ENCODE measurements at places on chromosomes 3 and 15.
A peak's percentile ranks its signal among the peaks of the same experiment; 100 is the strongest.

GRCh38 chr3:42771271-42771670 lies 1.8 kb downstream of the CCDC13 start:
- DNase-seq: no peak

- DNase-seq: no peak
Measured at GRCh38 chr3:63067999-63068645, 192.9 kb upstream of the CADPS start.

GRCh38 chr3:127394984-127395662 lies 107.3 kb upstream of the PRR20G start:
- DNase-seq: peak; percentile 40

- no peak for DNase-seq
Measured at GRCh38 chr3:133271539-133271938, 128.3 kb upstream of the BFSP2 start.

GRCh38 chr3:45067941-45068340 lies 41.8 kb downstream of the CLEC3B start:
- no peak for DNase-seq

DNA sequence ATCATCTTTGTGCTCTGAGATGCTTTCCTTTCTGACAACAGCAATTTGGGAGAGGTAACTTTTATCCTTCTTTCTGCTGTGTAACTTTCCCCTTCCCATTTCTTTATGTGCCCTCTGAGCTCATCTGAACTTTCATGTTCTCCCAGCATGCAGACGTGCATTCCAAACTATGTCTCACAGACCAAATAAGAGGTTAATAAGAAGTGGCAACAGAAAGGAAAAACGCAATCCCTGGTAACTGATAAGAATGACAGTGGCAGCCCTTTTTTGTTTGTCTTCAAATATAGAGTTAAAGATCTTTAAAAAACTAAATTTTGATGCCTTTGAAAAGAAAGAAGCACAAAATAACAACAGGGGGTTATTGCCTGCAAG lies 533.4 kb downstream of the FOXP1 start:
- DNase-seq: no peak

GRCh38 chr3:31432897-31433678 lies 99.6 kb upstream of the STT3B start:
- no peak for DNase-seq

- DNase-seq: no peak
Measured at GRCh38 chr3:102079809-102080197, 230.5 kb downstream of the NFKBIZ start.

- no peak for DNase-seq
Measured at GRCh38 chr3:128559486-128560225, 66.7 kb upstream of the GATA2 start.

- no peak for DNase-seq
Measured at GRCh38 chr3:174619239-174619638, 239.9 kb upstream of the NAALADL2 start.

- no peak for DNase-seq
Measured at GRCh38 chr3:98556164-98557130, 24.7 kb downstream of the GPR15 start.

DNA sequence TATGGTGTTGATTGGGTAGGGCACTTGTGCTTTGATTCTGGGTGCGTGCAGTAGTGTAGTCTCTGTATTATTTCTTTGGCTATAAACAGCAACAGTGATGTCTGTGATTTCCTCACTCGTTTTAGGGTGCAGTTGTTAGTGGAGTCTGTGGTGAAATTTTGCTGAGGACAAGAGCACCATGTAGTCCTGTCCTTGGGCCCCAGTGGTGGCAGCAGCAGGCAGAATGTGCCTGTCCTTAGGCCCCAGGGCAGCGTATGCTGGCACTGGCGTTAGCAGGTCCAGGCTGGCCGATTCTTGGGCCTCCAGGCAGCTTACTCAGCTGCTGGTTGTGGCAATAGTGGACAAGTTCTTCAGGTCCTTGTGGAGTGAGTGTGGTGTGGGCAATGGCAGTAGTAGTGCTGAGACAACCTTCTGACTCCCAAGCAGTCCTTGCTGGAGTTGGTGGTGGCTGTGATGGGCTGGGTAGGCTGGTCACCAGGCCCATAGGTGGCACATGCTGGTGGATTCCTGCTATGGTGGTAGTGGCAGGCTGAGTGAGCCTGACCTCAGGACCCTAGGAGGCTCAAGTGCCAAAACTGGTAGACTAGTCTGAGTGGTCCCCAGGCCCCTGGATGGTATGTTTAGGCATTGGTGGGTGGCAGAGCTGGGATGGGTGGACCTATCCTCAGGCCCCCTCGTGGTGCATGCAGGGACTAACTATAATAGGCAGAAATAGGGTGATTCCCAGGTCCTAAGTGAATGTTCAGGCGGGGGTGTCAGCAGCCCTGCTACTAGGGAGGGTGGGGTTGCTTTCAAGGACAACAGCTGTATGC lies 56.3 kb downstream of the TNFAIP8L3 start:
- DNase-seq: no peak

DNA sequence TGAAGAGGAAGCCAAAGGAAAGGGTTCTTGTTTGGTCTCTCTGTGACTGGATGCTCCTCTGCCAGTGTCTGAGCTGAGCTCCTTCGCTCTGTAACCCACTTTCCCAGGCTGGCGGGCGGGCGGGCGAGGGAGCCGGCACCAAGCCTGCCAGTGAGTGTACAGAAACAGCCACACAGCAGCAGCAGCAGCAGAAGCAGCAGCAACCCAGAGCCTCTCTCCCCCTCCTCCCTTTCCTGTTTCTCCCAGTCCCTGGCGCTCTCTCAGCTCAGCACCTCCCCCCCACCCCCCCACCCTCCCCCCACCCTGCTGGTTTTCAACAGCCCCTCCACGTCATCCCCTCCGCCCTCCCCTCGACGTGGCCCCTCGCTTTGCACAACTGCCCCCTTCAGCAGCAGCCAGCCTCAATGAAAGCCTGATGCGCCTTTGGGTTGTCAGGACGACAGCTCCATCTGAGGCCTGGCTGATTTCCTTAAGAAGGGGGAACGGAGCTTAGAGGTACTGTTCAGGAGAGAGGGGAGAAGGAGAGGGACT lies at the start of gene LSAMP:
Gene LSAMP (minus strand): TSS at position 177 of the 531 bp plus-strand sequence.
- DNase-seq: peak; percentile 87

GRCh38 chr3:128448491-128448890 lies 18.2 kb downstream of the DNAJB8 start:
- no peak for DNase-seq

GRCh38 chr15:39413558-39413957 lies 167.3 kb upstream of the THBS1 start:
- DNase-seq: no peak

- no peak for DNase-seq
Measured at GRCh38 chr3:36827133-36827532, 62.8 kb upstream of the DCLK3 start.

GRCh38 chr3:36969540-36970432 lies 23.1 kb downstream of the EPM2AIP1 start:
- peak; percentile 92 for DNase-seq

GRCh38 chr3:186896006-186896405 lies 34.3 kb upstream of the ST6GAL1 start:
- no peak for DNase-seq

DNA sequence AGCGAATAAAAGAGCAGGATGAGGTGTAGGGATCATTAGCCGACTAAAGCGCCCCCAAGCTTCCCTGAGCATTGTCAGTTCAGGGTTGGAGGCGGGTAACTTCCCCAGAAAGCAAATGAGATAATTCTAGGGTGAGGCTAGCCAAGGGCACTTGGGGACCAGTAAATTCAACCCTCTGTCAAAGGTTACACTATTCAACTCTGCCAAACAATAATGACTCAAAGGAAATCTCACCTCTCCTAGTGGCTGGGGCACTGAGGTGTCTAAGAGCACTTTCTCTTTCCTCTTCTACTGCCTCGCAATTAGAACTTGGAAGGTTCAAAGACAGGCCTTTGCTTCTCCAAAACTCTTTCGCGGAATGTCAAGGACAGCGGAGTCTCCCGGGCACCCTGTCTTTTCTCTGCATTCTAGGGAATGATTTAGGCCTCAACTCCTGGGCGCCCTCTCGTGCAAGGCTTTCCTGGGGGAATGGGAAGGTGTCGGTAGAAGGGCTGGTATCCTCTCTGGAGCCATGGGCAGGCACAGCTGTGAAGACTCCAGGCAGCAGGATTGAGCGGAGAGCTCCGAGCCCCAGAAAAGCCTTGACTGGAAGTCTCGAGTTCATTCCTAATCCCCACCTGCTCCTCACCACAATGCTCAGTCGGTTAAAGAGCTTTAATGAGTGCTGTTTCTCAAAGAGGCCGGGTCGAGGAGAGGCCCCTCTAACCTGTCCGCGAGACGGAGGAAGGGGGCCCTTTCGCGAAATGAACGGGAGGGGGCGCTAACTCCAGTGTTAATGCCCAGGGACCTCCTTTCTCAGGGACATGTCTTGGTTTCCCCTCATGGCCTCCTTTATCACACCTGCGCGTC lies 21.9 kb downstream of the ZIC4 start:
- no peak for DNase-seq

GRCh38 chr3:123521179-123521969 lies 63.5 kb downstream of the HACD2 start:
- DNase-seq: no peak

GRCh38 chr15:75712668-75713337 lies at the start of gene CSPG4:
Gene CSPG4 (minus strand): TSS chr15:75712848. CDS start chr15:75712755, 93 bp downstream.
- DNase-seq: peak; percentile 61

DNA sequence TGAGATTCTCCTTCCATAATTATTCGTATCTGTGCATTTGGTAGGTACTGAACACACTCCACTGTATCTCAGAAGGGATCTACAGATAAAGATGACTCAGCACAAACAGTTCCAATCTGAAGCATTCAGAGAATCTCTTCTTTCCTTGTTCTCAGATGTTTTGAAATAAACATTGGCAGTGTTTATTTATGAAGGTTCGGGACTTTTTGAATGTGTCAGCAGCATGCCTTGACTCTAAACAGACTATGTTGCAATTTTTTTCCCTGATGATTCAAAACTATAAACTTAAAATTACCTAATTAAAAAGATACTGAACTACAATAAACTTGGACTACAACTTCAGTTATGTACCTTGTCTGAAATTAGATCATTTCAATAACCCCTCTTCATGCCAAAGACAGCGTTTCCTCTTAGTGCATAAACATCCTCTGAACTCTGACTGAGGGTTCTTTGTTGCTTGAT lies 612.9 kb upstream of the TBL1XR1 start:
- no peak for DNase-seq

DNA sequence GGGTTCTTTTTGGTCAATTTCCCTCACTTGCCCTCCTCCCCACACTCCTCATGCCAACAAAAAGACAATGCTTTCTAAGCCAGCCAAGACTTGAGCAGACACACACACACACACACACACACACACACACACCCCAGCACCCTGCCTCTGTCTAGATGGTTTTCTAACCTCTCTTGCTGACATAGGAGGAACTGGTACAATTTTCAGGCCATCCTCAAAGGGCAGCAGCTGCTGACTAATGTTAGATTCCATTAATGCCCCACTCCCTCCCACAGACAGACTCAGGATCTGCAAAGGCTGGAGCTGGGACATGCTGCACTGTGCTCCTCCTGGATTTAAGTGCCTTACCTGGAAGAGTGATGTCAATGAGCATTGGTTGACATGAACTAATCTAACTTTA lies 438.4 kb downstream of the OCA2 start:
- no peak for DNase-seq

DNA sequence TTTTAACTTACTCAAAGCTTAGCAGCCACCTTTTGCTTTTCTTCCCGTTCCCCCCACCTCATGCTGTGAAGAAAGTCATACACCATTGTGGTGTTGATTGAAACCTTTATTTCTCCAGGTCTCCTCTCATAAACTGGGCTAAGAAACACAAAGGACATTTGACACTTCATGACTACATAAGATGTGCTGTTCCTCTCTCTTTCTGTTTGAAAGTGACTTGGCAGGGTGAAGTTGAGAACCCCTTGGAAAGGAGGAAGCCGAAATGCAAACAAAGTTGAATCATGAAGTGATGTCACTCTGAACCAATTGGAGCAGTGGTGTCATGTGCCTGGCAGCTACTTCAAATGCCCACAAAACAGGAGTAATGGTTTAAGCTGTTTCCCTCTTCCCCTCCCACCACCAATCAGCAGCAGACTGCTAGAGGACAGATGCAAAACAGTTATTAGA lies 174.7 kb downstream of the IGF1R start:
- no peak for DNase-seq

DNA sequence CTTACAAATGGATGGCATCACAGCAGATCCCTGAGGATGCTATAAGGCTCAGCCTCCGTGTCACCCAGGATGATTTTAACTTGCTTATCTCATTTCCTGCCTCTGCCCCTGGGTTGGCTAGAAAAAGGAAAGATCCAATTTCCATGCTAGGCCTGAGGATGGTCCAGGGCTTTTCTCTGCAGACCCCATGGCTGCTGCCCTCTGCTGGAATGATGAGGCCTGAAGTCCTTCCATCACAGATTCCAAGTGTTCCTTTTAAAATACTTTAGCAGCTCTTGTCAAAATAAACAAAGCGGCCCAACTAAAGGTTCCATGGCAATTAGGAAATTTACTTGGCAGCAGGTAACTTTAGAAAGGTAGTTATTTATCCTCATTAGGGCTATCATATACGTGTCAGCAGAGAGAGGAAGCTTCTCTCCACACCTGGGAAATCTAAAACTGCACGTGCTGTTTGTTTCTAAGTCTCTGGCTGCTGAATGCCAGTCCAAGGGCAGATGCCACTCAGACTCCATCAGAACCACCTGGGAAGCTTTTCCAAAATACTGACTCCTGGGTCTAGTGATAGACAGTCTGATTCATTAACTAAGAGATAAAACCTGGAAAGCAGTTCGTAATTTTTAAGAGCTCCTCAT lies 401.9 kb upstream of the IL12A start:
- DNase-seq: peak; percentile 74

DNA sequence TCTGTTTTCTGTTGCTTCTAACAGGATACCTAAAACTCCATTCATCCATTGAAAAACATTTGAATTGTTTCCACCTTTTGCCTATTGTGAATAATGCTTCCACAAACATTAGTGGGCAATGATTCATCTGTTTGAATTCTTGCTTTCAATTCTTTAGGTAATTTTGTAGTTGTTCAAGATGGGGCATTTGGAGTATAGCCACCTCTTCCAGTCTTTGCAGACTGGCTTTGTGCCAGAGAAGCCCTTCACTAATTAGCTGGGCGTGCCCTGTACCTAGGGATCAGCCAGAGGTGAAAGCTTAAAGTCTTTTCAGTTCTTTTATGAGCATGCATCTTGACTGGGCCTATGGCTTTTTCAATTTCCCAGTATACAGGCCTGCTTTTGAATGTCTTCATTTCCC lies 10.9 kb downstream of the RTP1 start:
- no peak for DNase-seq

GRCh38 chr3:186067360-186068242 lies 41.3 kb downstream of the ETV5 start:
- no peak for DNase-seq

GRCh38 chr3:64084640-64085039 lies 61.3 kb upstream of the PSMD6 start:
- no peak for DNase-seq

Measured in NCI-H524 (cell line).